Cardiac muscle cell (in vitro differentiated cells and primary cell): ENCODE measurements at places on chromosomes 6 and 20. TPM values are rescaled to one million over a fixed set of nuclear protein-coding genes. Genes with fewer than 3 reads are reported as not detected.

- no peak for DNase-seq
These were observed 114.5 kb downstream of the FAM120B start for GRCh38 chr6:170420791-170421776.

DNA sequence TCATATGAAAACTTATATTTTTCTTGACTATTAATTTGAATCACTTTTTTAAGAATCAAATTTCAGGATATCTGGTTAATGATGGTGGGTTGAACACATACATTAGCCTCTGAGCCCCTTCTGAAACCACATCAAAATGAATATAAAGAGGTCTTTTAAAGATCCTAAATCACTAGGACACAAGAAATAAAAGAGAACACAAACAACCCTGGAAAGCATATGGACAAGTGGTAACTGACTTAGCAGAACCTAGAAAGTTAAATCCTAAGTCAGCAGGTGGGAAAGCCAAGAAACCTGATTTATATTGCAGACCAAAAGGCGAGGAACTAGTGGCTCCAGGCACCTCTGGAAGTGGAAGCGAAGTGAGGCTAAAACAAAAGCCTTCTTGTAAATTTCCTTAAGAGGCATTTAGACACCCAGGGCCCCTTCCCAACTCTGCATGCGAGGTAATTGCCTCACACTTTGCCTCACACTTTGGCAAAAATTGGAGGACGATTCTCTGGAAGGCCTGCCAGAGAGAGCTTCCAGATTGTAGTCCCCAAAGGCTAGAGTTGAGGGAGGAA lies 293.9 kb downstream of the KHDC1L start:
- no peak for DNase-seq

The PPIL4 gene
- total RNA-seq = 23.0 and 33.1 TPM in 2 replicates

The TMEM14B gene
- total RNA-seq = 77.0 and 143 TPM in 2 replicates
